ENCODE measurements at places on chromosomes 5 and 9. TPM values are rescaled to one million over a fixed set of nuclear protein-coding genes. Genes with fewer than 3 reads are reported as not detected.
A peak's percentile ranks its signal among the peaks of the same experiment; 100 is the strongest.

DNA sequence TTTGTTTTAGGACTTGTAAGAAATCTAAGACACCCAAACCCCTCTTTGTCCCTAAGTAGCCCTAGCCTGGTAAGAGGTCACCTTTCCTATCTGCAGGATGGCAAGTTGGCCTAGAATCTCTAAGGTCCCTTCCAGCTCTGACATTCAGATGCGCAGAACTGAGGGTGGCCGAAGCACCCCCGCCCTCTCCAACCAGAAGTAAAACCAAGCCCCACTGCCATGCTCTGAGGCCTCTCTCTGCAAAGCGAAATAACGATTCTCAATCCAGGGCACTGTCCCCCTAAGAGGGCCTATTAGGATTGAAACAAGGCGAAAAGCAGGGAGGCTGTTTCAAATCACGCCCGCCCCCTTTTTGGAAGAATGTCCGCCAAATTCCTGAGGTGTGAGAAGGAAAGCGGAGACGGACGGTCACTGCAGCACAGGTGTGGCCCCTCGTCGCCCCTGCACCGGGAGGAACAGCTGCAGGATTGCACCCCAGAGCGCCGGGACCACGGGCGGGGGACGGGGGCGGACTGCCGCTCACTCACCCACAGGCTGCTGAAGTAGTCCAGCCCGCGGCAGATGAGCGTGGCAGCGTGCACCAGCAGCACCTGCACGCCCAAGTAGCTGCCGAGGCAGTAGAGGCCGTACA, 824 bp downstream of the TMEM245 start:
- DNase-seq: no peak

GRCh38 chr5:168728546-168729211, 149.5 kb upstream of the PANK3 start:
- DNase-seq: no peak

Gene NR5A1
- not detected for total RNA-seq

- no peak for DNase-seq
Measured at GRCh38 chr5:127353327-127353726, 62.7 kb downstream of the MEGF10 start.

DNA sequence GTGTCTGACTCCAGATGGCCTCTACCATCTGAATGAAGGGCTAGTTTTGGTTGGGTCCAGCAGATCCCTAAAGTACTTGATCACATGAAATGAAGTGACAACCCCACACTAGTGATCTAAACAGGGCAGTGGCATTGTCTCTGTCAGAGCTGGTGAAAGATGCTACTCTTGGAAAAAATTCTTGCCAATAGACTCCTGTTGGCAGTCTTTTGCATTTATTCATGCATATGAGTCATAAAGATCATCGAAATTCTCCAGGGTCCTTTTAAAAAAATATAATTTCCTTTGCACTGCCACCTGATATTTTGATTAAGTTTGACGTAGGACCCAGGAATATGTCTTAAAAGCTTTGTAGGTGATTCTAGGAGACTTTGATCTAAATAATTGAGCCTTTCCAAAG, 135.1 kb upstream of the ELL2 start:
- DNase-seq: no peak

GRCh38 chr9:621201-621855, 220.2 kb upstream of the DMRT1 start:
- no peak for DNase-seq

DNA sequence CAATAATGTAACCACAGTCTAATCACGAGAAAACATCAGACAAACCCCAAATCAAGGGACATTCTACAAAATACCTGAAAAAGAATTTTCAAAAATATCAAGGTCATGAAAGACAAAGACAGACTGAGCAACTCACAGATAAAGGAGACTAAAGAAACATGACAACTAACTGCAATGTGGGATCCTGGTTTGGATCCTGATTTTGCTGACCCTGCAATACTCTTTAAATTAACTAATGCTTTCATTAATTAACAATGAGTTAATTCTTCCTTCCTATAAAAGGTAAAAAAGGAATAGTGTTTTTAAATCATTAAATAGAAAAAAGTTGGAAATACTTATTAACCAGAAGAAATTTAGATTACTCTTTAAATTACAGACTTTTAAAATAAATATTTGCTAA, 103.6 kb downstream of the MLLT3 start:
- DNase-seq: no peak

- DNase-seq: peak; percentile 90
Measured at GRCh38 chr5:143402553-143403333, 743 bp downstream of the NR3C1 start.

Gene MARCHF11
- total RNA-seq: 1.3 TPM

Gene PTBP3
- 15.1 TPM for total RNA-seq

- DNase-seq: no peak
Measured at GRCh38 chr5:153463806-153464205, 26.7 kb upstream of the GRIA1 start.

DNA sequence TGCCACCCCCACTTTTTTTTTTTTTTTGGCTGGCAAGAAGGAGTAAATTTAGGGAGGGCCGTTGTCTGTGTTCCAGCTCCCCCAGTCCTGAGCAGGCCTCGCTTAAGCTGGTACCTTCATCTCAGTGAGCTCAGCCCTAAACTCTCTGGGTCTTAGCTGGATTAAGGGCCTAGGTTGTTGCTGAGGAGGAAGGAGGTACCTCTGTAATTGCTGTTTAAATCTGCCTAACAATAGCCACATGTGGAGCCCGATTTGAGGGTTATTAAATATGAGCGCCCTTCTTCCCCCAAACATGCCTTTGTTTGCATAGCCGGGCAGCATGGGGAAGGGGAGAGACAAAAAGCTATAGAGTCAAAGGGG, 179.0 kb upstream of the PITX1 start:
- DNase-seq: no peak

DNA sequence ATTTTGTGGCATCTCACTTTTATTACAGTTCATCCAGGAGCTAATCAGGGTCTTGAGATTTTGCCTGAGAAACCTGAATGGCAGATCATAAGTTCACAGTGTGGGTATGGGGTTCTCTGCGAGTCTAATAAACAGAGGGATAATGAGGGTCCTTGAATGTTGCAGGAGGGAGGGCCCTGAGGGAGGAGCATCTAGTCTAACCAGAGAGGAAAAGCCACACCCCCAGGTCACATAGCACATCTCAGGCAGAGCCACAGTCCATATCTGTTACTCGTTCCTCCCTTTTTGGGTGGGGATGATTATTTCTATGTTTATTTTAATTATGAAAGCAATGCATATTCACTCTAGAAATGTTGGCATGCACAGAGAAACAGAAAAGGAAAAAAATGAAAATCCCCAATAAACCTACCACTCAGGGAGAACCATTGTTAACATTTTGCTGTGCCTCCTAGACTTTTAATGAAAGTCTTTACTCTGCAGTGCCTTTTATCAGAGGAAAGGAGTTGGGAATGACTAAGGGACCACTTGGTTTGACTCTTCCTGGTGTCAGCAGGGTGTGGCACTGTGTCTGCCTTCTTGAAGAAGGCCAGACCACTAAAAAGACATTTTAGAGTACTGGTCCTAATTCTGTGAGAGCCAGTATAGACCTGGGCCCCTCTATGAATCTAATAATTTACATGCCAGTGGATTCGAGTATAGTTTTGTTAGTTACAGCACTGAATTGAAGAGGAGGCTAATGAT, 2.8 kb downstream of the GALNT12 start:
- no peak for DNase-seq

Gene NR4A3
- total RNA-seq: 4.1 TPM

DNA sequence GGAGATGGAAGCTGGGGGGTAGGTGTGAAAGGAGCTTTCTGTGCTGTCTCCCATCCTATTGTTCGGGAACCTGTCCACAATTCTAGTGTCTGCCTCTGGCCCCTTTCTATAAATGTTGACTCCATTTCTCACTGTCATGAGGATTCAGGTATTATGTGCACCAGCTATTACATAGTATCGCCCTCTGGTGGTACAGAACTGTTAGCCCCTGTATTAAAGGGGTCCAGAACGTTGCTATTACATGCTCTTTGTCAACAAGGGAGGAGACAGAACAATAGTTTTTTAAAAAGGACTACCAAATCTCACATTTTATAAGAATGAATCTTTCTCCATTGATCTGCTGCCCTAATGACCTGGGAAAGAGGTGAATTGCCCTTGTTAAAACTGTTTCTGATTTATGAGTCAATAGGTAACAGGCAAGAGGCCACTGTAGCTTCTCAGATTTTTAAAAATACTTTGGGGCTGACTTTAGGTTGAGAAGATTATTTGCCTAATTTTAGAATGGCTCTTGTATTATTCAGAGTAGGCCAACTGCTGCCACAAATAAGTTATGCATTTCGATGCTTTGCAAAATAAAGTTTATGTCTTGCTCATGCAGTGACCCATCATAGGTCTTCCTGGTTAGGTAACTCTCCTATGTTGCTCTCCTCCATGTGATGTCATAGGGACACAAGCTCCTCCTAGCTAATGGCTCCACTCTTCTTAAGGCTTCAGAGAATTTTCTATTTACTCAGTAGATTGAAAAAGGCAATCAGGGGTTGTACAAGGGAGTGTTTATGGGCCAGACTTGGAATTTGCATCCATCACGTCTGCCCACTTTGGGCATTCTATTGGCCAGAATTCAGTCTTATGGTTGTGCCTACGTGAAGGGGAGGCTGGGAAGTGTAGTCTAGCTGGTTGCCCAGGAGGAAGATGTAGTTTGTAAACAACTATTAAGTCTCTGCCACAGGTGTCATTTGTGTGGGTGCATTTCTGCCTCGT, 20.8 kb downstream of the DCANP1 start:
- no peak for DNase-seq

DNA sequence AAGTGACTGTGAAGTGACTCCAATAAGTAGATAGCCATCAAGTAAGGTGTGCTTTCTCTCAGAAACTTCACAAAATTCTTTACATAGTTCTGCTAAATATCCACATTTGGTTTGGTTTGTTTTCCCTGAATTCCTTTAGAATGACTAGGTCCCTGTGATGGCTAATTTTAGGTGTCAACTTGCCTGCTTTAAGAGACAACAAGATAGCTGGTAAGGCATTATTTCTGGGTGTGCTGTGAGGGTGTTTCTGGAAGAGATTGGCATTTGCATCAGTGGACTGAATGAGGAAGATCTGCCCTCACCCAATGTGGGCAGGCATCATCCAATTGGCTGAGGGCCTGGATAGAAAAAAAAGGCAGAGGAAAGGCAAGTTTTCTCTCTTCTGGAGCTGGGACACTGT, 8.3 kb upstream of the PTBP3 start:
- DNase-seq: no peak

GRCh38 chr5:118557251-118557661, 431.1 kb downstream of the DTWD2 start:
- DNase-seq: no peak

Gene SPATA31A3
- total RNA-seq: not detected

GRCh38 chr5:82560969-82561368, 282.8 kb upstream of the RPS23 start:
- no peak for DNase-seq

All from right cardiac atrium (tissue), 5 donors.